ENCODE measurements at places on chromosomes 12 and 14. TPM values are rescaled to one million over a fixed set of nuclear protein-coding genes. Genes with fewer than 3 reads are reported as not detected.

GRCh38 chr12:19138551-19138950, 9.0 kb downstream of the PLEKHA5 start:
- DNase-seq: no peak

MANSC4 gene
- not detected for total RNA-seq

DNA sequence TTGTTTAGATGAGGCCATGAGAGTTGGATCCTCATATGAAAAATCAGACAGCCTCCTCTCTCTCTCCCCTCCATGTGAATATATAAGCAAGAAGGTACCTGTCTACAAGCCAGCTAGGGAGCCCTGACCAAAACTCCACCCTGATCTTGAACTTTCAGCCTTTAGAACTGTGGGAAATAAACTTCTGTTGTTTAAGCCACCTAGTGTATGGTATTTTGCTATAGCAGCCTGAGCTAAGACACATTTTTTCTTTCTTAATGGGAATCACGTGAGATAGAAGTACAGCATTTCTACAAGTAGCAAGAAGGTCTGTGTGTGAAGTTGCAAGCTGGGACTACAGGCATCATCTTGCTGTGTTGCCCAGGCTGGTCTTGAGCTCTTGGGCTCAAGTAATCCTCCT, 16.3 kb upstream of the ABHD12B start:
- DNase-seq: no peak

GRCh38 chr14:52961060-52961639, 10.3 kb upstream of the FERMT2 start:
- DNase-seq: peak; percentile 70

CIROP gene
- total RNA-seq: not detected

NPFF gene
- 0.51 TPM for total RNA-seq

- DNase-seq: peak; percentile 81
These were observed 69.4 kb downstream of the IRF2BPL start for GRCh38 chr14:76958980-76959710.

DNA sequence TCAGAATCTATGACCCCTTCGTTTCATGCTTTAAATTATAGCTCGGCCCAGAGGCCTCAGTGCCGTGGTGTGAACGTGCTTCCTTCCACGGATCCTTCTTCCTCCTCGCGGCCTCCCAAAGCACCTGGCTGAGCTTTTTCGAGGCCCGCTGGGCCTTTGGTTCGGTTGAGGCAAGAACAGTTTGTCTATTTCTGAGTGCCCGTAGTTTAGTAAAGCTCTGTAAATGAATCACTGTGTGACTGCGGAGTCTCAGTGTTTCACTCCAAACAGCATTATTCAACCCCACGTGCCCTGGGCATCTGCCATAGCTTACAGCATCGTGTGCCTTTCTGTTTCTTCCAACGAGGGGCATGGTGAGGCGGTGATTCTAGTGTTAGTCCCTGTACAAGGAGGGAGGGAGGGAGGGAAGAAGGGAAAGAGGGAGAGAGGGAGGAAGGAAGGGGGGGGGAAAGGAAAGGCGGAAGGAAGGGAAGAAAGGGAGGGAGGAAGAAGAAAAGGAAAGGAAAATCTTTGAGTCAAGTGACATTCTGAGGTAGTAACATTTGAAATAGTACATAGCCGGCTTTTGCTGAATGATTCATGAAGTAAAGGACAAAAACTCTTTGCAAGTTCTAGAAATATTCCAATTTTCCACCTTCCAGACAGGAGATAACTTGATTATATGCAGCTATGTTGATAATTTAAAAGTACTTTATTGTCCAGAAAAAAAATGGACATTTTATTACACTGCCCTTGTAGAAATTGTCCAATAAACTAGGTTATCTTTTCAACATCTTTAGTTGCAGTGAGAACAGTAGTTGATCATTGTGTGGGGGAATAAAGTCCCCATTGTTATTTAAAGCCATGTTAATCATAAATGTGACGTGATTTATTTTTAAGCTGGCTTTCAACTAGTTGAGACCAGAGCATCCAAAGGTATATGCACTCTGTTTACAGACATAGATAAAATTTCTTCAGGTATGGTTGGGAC, 1.2 kb upstream of the TRIM9 start:
- DNase-seq: no peak

LMNTD1 gene
- not detected for total RNA-seq

DPPA3 gene
- total RNA-seq: not detected

ITPR2 gene
- total RNA-seq: 81.9 TPM

GRCh38 chr14:101474563-101475455, 86.5 kb upstream of the DIO3 start:
- DNase-seq: no peak

DNA sequence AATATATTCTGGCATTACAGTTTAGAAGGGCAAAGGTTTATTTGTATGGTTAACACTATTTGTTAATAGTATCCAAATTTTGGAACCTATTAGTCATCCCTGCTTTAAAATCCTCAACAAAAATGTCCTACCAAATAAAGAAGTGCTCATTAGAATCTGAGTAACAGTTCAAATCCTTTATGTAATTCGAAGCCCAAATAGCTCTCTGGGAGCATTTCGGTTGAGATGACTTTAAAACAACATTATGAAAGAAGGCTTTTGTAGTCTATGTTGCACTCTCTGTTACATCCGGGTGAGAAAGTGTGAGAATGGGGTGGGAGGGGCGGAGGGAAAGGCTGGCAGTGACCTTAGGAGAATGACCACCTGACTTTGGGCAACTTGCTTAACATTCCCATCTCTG, 59.7 kb downstream of the SLC38A1 start:
- DNase-seq: no peak

GRCh38 chr12:31867292-31867691, 91.9 kb upstream of the RESF1 start:
- DNase-seq: no peak

- DNase-seq: no peak
These were observed 873.1 kb upstream of the TMEM132C start for GRCh38 chr12:127393896-127394295.

- DNase-seq: no peak
These were observed 180.3 kb downstream of the RAD51B start for GRCh38 chr14:67999705-68000384.

DNA sequence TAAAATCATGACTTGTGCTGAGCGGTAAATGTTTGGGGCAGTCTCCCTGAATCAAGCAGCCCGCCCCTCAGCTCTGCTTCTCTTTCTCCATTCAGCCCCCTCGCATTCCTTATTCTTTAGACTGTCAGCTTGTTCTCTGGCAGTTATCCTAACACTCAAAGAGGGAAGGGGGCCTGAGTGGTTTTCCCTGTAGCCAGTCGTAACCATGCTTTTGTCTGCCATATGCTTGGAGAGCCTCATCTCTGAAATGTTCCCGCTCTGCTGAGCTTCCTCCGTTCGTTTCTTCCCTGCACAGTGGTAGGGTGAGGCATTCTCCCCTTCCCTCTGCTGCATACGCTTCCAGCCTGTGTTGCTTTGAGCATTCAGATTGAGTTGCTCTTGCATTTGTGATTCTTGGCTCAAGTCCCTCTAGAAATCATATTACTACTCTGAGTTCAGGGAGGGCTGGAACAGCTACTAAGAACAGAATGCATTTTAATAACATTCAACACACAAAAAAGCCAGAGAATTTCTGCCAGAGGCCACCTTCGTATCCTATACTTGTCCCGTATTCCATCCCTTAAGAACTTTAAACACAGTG, 119.7 kb downstream of the FBXL14 start:
- DNase-seq: no peak

DNA sequence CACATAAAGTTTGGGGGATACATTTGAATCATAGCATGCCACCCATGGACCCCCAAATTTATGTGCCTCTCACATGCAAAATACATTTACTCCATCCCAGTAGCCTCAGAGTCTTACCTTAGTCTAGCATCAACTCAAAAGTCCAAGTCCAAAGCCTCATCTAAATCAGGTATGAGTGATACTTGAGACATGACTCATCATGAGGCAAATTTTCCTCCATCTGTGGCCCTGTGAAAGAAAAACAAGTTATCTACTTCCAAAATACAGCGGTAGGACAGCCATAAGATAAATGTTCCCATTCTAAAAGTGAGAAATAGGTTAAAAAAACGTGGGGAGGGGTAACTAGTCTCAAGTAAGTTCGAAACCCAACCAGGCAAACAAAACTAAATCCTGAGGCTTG, 444.2 kb downstream of the SNAPC1 start:
- no peak for DNase-seq

DNA sequence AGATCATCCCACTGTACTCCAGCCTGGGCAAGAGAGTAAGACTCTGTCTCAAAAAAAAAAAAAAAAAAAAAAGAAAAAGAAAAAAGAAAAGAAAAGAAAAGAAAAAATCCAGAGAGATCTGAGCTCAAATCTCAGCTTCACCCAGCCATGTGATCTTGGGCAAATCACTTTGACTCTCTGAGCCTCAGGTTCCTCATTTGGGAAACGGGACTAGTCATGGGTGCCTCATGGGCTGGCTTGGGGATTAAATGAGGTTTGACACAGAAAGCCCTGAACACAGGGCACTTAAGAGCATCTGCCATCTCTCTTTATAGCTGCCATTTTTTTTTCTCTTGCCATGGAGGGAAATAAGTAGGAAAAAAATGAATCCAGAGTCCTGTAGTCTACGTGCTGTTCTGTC, 86.2 kb upstream of the MYL2 start:
- no peak for DNase-seq

POTEG gene
- not detected for total RNA-seq

DNA sequence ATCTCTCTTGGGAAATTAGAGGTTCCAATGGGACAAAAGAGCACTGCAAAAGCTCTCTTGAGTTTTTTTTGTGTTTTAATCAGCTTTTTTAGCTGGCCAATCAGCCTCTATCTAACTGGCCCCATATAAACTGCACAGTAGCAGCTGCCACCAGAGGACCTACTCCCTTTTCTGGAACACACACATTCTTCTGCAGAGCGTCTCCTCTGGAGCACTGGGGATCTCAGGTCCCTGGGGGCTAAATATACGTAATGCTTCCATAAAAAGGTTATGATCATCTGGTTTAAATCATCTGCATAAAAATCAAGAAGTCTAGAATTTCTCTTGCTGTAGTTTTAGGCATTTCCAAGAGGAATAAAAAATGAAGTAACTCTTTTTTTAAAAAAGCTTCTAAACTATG, 32.3 kb downstream of the TSPAN8 start:
- DNase-seq: peak; percentile 47

DNA sequence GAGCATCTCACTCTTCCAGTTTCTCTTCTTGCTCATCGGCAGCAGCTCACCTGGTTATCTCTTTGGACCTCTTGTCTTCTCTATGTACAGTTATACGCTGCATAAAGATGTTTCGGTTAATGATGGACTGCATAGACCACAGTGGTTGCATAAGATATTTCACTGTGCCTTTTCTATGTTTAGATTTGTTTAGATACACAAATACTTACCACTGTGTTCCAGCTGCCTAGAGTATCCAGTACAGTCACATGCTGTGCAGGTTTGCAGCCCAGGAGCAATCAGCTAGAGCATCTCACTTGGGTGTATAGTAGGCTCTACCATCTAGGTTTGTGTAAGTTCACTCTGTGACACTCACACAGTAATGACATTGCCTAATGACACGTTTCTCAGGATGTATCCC, 57.6 kb downstream of the FBXL14 start:
- no peak for DNase-seq

DNA sequence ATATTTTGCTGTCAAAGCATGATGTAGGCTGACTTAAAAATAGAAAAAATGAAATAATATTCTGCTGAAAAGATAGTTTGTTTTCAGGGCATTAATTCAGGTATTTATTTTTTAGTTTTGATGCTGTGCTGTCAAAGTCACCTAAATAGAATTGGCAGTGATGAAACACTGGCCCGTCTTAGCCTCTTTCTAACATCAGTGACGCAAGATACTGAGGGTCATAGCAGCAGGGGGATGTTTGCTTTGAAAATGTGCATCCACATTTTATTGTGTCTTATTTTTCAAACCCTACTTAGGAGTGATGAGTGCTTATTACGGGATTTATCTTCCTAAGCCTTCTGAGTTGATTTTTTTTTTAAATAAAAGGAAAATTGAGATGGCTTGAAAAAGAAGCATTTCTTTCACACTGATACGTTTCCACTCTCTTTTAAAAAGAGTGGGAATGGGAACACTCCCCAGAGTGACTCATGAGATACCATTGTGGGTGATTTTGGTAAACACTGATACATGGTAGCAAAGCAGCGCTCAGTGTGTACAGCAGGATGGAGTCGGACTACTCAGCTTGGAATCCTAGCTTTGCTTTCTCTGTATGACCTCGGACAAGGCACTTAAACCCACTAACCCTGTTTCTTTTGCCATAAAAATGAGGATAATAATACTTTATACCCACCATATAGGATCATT, 290.8 kb downstream of the ERC1 start:
- DNase-seq: no peak

GRCh38 chr14:81345781-81346180, 54.3 kb downstream of the STON2 start:
- no peak for DNase-seq

CCDC177 gene
- not detected for total RNA-seq

GRCh38 chr12:60644076-60644475, 1048.2 kb downstream of the SLC16A7 start:
- DNase-seq: no peak

- no peak for DNase-seq
These were observed 1.6 kb downstream of the CISTR start for GRCh38 chr12:53749986-53750811.

DNA sequence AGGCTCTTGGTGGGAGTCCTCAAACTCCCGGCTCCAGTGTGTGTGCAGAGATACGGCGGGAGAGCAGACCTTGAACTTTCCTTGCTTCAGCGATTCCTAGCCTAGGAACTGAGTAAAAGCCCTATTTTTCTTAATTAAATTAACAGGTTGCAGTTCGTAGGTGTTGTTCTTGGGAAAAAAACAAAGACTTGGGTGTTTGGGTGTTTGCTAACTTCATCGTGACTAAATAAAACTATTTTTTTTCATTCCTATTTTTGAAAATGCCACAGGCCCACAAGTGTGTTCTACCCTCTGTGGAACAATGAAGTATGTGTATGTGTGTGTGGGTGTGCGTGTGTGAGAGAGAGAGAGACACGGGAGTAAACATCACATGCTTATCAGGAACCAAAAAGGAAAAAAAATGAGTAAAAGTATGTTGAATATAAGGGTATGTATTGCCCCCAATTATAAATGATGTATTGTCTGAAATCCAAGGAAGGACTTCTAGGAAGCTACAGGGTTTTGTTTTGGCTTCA, 651 bp downstream of the TMEM117 start:
- DNase-seq: peak; percentile 43

CLBA1 gene
- 1.5 TPM for total RNA-seq

DNA sequence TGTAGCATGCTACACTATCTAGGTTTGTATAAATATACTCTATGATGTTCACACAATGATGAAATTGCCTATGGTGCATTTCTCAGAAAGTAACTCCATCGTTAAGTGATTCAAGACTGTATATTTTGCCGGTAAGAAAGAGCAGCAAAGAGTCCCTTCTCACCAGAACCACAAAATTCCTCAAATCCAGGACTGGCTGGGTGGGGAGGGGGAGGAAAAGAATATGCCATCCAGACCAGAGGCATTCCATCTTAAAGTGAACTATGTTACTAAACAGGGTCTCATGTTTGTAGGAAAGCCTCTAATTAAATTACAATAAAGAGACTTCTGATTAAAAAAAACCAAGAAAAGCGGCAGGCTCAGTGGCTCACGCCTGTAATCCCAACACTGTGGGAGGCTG, 11.5 kb downstream of the UBE2N start:
- DNase-seq: no peak

All from HepG2 (cell line).